HS-5 (cell line): ENCODE measurements at places on chromosomes 6 and 20.

GRCh38 chr6:107318100-107318736 is 141.1 kb downstream of the PDSS2 start:
- no peak for DNase-seq

GRCh38 chr6:166806962-166807757 is 149.2 kb downstream of the RNASET2 start:
- DNase-seq, result no peak

DNA sequence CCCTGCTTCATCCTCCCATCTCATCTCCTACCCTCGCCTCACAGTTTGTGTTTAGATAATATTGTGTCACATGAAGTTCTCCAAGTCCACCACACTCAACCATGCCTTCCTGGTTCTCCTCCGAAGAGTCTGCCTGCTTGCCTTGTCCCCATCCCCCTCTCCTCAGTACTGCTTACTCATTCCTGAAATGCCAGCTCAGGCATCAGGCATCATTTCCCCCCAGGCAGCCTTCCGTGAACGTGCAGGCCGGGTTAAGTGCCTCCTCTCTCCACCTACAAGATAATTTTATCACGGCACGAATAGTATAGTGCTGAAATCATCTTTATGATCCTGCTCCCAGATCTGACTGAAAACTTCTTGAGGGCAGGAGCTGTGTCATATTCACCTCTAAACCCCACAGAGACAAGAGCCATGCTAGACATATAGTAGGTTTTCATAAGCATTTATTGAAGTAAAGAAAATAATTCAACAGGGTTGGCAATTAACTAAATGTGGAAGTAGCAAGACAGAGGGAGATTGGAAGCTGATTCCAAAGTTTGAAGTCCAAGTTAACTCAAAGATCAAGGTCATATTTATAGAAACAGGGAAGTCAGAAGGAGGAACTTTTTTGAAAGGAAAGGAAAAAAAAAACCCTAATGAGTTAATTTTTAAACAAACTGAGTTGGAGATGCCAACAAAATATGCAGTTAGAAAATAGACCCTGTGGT is 48.7 kb upstream of the BMP2 start:
- no peak for DNase-seq

GRCh38 chr6:42790549-42791181 is 8.8 kb downstream of the BICRAL start:
- DNase-seq, result no peak

DNA sequence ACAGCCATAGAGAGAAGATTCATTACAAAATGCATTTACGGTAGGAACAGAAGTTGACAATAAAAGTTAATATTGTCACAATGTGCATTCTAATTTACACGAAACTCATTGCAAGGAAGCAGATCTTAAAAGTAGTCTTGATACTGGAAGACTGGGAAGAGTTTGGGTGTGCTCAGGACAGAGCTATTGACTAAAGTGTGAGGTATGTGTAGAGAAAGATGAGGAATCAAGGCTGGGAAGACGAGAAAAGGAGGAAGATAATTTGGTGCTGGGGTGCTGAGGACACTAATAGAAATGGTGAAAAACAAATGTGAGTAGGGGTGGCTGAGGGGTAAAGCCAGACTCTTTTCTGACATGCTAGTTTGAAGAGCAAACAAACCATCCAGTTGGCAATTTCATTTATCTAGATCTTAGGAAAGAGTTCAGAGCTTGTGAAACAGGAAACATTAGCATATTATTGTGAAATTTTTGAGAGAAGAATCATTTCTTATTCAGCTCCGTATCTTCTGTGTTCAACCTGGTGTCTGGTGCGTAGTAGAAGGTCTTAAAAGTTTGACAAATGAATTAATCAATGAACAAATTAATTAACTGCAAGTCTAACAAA is 72.7 kb downstream of the ELOVL4 start:
- DNase-seq, result no peak

DNA sequence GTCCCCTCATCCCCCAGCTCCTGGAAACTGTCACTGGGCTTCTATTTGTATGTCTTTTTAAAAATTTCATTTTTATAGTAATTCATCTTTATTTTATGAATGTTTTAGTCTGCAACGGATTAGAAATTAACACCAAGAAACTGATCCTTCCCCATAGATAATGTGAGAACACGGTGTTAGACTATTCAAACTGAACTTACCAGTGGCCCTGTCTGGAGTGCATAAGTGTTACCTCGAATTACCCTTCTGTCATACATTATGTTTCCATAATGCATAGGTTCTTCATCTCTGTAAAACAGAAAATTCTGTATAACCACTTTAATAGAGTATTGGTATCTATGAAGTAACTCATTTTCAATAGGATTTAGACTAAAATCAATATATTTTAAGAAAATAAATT is 6.4 kb downstream of the RSPH3 start:
- DNase-seq, result no peak

GRCh38 chr6:36751091-36751490 is 53.5 kb downstream of the RAB44 start:
- no peak for DNase-seq

DNA sequence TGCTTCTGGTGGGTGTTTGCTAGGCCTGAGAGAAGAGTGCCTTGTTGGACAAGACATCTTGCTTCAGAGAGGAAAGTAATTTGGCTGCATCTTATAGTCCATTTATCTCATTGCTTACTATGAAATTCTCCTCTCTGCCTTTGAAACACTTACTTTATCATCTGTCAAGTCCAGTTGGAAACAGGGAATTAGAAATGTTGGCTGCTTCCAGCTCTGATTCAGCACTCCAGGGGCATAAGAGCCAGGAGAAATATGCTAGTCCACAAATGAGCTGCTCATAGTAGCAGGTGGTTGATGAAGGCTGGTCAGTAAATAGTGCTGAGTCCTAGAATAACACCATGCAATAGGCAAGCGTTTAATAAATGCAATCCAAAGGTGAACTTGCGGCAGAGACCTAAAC is 227.1 kb downstream of the SLC35F1 start:
- DNase-seq, result no peak

DNA sequence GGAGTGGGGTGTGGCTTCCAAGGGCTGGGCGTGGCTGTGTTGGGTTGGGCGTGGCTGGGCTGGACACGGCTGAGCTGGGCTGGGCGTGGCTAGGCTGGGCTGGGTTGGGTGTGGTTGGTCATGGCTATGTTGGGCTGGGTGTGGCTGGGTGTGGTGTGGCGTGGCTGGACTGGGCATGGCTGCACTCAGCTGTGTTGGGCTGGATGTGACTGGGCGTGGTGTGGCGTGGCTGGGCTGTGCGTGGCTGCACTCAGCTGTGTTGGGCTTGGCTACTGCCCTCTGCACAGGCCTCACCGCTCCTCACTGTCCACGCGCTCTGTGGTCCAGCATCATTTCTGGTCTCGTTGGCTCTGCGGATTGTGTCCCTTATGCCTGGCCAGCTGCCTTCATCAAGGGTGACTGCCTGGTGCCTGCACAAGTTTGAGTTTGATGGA is 43.5 kb upstream of the SLCO4A1 start:
- no peak for DNase-seq

- DNase-seq, result no peak
These were observed 6.6 kb downstream of the TRIM15 start for GRCh38 chr6:30169658-30170614.

- DNase-seq, result no peak
These were observed 176.2 kb downstream of the ASCC3 start for GRCh38 chr6:100704961-100705360.

DNA sequence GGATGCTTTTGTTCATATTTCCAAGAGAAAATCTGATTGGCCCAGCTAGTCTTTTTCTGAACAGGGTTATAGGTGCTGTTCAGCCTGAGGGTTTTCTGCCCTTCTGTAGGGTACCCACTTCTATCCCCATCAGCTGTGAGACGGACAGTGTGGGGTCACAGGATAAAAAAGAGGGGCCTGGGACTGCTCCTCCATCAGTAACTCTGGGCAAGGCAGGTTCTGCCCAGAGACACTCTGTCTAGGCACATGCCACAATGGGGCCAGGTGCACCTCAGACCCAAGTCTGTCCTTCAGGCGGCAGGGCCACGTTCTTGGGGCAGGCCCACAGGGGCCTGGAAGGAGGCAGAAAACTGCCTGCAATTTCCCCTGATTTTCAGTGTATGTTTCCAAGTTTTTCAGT is 20.0 kb downstream of the ID4 start:
- no peak for DNase-seq

DNA sequence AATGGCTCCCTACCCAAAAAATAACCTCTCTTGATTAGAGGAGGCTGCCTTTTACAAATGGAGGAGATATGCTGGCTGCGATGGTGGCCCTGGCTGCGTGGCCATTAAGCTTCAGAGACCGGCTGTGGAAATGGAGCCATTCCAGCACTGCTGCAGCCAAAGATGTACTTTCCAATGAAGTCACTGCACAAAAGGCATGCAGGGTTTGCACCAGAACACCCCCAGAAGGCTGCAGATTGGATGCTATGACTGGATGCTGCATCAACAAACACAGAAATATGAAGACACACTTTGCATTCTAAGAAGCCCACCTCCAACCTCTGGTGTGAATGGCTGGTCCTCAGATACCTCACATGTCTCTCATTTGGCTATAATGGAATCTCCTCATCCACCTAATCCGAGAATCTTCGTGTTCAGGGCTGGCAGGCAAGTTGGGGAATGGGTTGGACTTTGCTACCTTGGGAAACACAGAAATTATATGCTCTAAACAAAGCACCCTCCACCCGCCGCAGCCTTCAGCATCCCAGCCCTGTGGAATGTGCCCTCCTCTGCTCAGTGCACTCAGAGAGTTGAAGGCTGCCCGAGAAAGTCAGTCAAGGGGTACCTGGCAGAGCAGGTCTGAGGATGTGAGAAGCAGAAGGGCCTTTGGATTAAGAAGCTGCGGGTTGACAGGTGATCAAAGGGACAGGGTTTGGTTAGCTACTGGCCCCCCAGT is 35.3 kb downstream of the APCDD1L start:
- no peak for DNase-seq

DNA sequence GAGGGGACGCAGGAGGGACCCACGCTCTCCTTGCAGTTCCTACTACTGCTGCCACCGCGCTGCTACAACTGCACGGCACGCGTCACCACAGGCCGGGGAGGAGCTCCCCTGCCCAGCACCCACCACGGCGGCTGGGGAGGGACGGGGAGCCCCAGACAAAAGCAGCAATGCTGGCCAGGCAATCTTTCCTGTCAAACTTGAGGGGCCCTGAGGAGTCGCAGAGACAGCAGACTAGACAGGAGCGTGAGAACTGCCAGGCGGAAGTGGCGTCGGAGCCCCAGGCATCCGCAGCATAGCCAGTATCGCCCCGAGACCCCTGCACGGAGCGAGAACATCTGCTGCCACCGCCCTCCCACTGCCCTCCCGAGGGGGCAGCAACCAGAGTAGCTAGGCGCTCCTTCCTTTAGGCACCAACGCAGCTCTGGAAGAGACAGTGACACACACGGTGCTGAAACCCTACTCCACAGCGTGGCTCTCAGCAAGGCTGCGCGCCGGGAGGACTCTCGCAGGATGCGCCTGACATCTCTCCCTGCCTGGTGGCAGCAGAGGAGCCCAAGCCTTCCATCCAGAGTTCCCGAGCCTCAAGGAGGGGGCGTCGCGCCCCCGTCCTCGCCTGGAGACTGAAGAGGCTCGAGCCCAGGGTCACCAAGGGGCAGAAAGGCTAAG is 2.2 kb downstream of the TAF4 start:
- no peak for DNase-seq

- DNase-seq, result no peak
These were observed 29.8 kb upstream of the TPBG start for GRCh38 chr6:82333781-82334180.

DNA sequence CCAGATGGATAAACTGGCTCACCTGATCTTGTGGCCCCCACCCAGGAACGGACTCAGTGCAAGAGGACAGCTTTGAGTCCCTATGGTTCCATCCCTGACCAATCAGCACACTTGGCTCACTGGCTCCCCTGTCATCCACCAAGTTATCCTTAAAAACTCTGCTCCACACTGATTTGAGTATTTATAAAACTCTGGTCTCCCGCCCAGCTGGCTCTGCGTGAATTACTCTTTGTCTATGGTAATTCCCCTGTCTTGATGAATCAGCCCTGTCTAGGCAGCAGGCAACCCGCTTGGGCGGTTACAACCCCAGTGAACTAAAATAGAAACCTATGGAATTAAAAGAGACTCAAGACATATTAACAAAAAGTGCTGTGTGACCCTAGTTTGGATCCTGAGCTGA is 38.1 kb upstream of the CD83 start:
- DNase-seq, result no peak

- no peak for DNase-seq
These were observed 1.4 kb upstream of the BTN3A1 start for GRCh38 chr6:26400626-26401025.

- DNase-seq, result no peak
These were observed 127.2 kb downstream of the EYA2 start for GRCh38 chr20:47021850-47022249.

DNA sequence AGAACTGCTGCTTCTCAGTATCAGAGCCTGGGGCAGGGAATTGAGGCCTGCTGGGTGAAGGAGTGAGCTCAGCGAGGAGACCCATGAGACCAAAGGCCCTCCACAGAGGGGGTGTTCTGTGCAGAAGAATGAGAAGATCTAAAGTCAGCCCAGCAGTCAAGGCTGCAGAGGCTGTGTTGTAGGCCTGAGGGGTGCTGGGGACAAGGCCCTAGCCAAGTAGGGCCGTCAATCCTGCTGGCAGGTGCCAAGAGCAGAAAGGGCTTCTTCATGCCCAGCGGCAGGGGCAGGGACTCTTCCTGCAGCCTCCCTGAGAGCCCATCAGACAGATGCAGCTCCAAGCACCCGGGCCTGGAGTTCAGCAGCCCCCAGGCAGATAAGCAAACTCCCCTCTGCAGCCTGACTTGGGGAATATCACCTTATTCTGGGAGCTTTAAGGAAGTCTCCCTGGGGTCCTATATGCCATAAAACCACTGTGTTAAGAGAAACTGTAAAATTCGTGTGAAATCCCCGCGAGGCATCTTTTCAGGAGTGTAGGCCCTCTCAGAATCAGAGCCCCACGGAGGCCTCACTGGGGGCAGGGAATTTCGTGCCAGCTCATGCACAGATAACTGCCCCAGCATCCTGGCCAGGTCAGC is 9.0 kb downstream of the CCDC167 start:
- no peak for DNase-seq

- no peak for DNase-seq
These were observed 90.4 kb upstream of the ISM1 start for GRCh38 chr20:13130707-13131103.

GRCh38 chr6:122790423-122791309 is 1.6 kb downstream of the SMPDL3A start:
- no peak for DNase-seq

- DNase-seq, result no peak
These were observed 15.0 kb downstream of the RBM39 start for GRCh38 chr20:35726842-35727711.

GRCh38 chr20:42747765-42748411 is 441.8 kb downstream of the PTPRT start:
- no peak for DNase-seq

- DNase-seq, result no peak
These were observed 50.2 kb downstream of the COL12A1 start for GRCh38 chr6:75155631-75156030.

GRCh38 chr6:26568601-26569432 is 27.9 kb upstream of the ABT1 start:
- DNase-seq, result peak; percentile 88

DNA sequence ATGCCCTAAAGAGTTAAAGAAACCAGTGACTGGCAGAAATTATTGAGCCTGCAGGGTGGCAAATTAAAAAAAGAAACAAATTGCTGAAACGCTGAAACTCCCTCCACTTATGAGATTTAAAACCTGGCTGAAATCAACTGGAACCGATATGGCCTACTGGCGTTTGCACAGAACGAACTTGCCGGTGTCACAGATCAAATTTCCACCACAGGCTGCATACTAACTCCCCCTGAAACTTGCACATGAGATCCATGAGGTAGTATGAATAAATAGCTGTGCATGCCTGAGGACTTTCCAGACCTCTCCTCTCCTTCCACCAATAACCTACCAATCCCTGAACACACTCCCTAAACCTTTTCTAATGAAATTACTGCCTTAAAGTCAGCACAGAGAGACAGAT is 150.4 kb downstream of the RNGTT start:
- DNase-seq, result no peak
